ENCODE measurements at places on chromosomes 3 and 15.
A peak's percentile ranks its signal among the peaks of the same experiment; 100 is the strongest.

- DNase-seq, result no peak
Measured at GRCh38 chr3:112486811-112487505, 12.3 kb downstream of the BTLA start.

- no peak for DNase-seq
Measured at GRCh38 chr3:169594402-169594801, 69.1 kb downstream of the MECOM start.

DNA sequence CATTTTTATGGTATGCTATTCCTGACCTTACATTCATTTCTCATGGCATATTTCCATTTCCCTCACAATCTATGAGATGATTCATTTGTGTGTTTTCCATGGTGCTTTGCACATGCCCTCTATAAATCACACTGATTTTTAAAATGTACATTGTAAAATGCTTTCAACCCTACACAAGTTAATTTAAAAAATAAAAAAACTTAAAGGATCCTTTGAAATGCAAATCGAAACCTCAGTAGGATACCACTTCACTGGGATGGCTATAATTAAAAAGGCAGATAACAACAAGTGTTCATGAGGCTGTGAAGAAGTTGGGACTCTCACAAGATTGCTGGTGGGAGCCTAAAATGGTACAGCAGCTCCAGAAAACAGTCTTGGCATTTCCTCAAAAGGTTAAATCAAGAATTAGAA, 83.5 kb downstream of the FMN1 start:
- DNase-seq, result no peak

- no peak for DNase-seq
Measured at GRCh38 chr3:14649466-14649865, 2.1 kb upstream of the CCDC174 start.

GRCh38 chr3:171827836-171828458, 15.2 kb upstream of the TMEM212 start:
- no peak for DNase-seq

DNA sequence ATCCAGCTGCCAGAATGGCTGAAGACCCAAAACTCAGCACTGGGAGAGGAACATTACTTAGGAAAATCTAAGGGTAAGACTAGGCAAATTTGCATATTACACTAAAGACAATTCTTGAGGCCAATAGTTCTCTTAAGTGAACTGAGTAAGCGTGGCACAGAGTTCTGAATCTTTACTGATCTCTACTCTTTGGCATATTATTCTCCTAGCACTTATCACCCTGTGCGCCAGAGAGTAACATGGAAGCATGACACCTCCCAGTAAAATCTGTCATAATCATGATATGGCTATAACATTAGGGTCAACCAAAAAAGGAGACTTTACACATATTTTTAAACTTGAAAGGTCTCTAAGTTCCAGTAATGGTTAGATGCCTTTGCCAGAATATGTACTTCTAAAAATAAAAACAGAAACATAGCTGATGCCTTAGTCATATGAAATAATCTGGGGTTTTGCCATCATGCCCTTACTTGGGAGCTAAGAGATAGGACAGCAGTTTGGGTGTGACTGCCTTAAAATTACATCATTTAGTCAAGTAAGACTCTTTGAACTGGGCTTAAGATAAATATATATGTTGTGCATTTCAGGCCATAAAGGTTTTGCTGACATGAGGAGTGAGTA, 290.5 kb downstream of the PLCL2 start:
- DNase-seq, result no peak

DNA sequence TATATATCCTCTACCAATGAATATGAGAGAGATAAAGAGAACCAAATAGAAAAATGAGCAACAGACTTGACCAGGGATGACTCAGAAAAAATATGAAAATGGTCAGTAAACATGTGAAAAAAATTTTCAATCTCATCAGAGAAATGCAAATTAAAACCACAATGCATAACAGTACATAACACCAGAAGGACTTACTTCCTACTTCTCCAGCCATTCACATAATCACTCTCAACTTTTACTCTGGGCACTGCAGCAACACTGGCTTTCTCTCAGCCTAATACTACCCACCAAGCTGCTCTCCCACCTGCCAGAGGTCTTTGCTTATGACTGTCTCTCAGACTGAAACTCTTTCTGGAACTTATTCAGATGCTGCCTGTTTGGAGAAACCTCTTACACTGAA, 49.4 kb downstream of the DPH6 start:
- DNase-seq, result no peak

DNA sequence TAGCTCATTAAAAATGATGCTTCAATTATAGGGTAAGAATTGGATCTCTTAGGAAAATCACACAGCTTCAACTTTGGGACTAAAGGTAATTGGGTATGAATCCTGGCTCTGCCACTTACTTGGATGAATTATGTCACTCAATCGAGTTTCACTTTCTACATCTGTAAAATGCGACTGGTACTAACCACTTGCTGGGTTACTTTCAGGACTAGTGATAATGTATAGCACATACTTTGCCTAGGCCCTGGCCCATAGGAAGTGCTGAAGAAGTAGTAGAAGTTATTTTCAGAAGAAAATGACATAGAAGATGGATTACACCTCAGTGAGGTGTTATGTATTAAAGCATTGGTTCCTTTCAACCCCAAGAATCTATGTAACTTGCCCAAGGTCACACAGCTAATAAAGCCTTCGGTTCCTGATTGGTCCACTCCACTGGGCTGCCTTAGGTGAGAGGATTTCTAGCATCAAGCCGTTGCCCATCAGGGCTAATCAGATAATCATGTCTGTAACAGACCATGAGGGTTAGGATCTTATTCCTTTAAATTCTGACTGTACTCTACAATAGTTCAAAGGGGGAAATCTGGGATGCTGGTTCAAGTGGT, 29.4 kb upstream of the AP4E1 start:
- peak; percentile 38 for DNase-seq

DNA sequence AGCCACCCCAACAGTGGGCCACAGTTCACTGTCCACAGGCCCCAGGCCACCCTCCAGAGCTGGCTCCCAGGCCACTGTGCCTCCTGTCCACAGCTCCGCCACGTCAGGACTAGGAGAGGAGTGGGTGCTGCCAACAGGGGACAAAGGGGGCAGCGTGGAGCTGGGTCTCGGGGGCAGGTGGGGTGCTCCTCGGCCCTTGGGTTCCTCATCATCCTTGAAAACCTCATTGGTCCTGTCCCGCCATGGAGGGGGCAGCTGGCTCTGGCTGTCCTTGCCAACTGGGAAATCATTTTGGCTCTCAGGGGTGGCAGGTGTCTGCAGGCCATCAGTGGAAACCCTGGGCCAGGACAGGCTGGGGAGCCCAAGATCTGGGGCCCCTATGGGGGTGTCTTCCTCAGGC, 45.2 kb downstream of the ADAMTS7 start:
- DNase-seq, result no peak

DNA sequence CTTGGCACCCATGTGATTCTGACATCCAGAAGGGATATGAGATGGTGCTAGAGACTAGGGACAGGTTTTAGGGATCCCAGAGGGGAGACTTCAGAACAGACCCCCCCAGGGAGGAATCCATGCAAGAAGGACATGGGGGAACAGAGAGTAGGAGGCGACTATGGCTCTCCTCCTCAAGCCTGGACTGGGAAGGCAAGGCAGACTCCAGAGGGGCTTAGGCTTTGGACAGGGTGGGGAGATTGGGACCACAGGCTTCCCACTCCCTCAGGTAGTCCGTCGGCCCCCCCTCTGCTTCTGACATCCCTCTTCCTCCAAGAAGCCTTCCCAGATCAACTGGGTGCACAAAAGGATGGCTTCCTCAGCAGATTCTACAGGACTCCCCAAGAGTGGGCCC, 3.0 kb upstream of the VIPR1 start:
- DNase-seq, result peak; percentile 2

All from WERI-Rb-1 (cell line).